ENCODE measurements at places on chromosomes 6 and 20.

GRCh38 chr20:54174457-54175175 lies 830 bp upstream of the CYP24A1 start:
- no peak for DNase-seq

GRCh38 chr6:132948889-132949288 lies 134.5 kb downstream of the RPS12 start:
- no peak for DNase-seq

GRCh38 chr6:169035385-169036240 lies 218.0 kb downstream of the THBS2 start:
- DNase-seq: no peak

- DNase-seq: no peak
Measured at GRCh38 chr6:97412511-97412910, 129.5 kb upstream of the MMS22L start.

DNA sequence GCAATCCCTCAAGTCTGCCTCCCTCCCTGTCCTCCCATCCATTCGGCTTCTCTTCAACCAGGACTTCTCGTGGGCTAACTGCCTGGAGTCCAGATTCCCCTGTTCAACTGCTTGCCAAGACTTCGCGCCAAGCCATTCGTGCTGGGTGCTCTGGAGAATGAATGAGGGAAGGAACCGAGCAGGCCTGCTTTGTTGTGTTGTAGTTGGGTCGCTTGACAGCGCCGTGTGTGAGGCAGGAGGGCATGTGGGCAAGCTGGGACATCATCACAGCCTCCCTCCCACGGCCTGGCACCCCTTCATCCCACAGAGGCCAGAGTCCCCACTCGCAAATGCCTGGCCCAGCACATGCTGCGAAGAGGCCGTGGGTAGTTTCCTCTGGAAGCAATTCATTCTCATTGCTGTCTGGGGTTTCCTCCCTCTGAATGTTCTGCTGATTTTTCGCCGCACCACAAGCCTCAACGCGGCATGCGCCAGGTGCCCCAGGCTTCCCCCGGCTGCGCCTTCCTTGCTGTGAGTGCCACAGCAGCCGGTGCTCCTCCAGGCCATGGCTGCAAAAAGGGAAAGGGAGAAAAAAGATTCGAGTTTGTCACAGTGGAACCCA lies 336.0 kb downstream of the QKI start:
- no peak for DNase-seq

- DNase-seq: no peak
Measured at GRCh38 chr6:148407372-148407771, 64.7 kb downstream of the SASH1 start.

DNA sequence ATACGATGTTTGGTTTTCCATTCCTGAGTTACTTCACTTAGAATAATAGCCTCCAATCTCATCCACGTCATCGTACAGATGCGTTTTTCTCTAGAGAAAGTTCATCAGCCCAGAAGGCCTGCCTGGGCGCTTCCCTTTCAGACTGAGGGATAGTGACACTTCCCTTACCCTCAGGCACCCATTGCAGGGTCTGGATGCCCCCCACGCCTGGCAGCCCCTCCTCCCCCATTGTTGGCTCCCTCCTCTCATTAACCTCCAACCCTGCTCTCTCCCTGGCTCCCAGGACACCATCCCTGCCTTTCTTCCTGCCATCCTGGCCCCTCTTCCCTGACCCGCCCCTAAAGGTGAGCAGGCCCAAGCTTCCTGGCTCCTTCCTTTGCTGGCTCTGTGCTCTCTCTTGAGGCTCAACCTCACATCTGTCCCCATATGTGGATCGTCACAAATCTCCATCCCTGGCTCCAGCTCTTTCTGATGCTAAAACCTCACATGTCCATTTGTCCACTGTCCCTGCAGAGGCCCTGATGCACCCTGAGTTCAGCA lies 145.2 kb downstream of the SYCP2 start:
- no peak for DNase-seq

DNA sequence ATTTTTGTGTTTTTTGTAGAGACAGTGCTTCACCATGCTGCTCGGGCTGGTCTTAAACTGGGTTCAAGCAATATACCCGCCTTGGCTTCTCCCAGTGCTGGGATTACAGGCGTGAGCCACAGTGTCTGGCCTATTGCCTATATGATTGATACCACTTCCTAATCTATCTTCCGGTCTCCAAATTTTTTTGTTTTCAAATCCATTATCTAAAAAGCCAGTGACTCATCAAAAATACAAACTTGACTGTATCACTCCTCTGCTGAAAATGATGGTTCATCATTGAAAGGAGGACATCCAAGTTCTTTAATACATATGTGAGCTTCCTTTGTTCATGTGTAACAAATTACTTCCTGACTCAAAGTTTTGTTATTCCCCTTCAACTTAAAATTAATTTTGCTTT lies 35.5 kb downstream of the FAM8A1 start:
- no peak for DNase-seq

GRCh38 chr6:158414851-158415262 lies 102.6 kb downstream of the TULP4 start:
- DNase-seq: no peak

GRCh38 chr6:4727671-4728435 lies 48.4 kb upstream of the CDYL start:
- DNase-seq: no peak

DNA sequence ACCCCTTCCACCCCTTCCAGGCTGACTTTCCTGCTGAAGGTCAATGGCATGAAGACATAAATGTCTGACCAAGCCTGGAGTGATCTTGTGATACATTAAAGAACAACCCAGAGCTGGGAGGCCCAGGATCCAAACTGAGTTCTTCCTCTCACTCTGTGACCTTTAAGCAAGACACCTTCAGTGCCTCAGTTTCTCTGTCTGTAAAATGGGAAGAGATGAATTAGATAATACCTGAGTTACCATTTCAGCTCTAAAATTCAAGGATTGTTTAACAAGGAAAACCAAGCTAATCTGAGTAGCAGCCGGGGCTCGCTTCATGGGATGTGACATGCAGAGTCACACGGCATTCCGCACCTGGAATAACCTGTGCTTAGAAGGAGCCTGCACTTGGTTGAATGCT lies 7.0 kb upstream of the NFATC2 start:
- DNase-seq: no peak

GRCh38 chr20:38196592-38196991 lies 31.5 kb upstream of the TGM2 start:
- DNase-seq: no peak

DNA sequence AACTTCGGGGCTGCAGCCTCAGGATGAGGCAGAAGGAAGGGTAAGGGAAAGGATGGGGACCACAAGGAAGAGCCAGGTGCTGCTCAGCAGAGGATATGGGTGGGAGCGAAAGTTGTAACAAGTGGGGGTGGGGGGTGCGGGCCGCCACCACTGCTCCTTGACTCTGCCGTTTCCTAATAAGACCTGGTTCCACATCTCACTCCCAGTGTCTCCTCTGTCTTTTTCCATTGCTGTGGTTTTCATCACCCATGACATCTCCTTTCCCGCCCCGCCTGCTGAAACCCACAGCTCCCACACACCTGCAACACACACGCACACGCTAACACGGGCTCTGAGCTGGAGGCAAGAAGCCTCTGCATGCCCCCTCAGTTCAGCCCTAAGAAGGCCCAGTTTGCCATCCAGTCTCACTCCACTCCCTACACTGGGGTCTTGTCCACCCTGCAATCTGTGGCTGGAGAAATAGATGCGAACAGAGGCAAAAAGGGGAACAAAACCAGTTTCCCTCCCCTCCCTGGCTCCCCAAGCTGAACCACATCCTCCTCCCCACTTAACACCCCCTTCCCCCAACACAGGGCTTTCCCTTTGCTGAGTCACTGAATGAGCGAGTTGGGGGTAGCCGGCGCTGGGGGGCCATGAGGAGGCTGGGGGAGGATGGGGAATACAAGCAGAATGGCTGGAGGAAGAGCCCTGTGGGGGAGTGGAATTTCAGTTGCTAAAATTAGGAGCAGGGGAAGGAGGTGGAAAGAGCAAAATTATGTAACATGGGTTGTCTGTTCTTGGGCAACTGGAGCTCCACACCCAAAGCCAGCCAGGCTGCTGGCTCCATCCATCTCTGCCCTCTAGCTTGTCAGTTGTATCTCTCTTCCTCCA lies 11.5 kb downstream of the NFKBIL1 start:
- DNase-seq: no peak

GRCh38 chr6:156427345-156427744 lies 349.8 kb upstream of the ARID1B start:
- no peak for DNase-seq
